Activated CD4-positive, alpha-beta memory T cell treated with anti-CD3 and anti-CD28 coated beads for 36 hours (primary cell): ENCODE measurements at places on chromosomes 5 and 9.

GRCh38 chr9:97419309-97419867 lies 7.5 kb downstream of the TDRD7 start:
- no peak overlapping the region for H3K27ac ChIP-seq
- DNase-seq: no peak
- H3K27me3 ChIP-seq: no peaks in the 10 kb centered on the region
- peaks cover 11% of the 10 kb centered on the region for H3K36me3 ChIP-seq

- H3K4me3 ChIP-seq: no peak overlapping the region
- H3K4me1 ChIP-seq: no peaks in the 10 kb centered on the region
- H3K27ac ChIP-seq: no peak overlapping the region
Measured at GRCh38 chr9:93365427-93366118, 85.9 kb upstream of the FAM120A start.

- H3K4me3 ChIP-seq: no peak overlapping the region
- H3K27ac ChIP-seq: no peak overlapping the region
- peaks cover 23% of the 10 kb centered on the region for H3K4me1 ChIP-seq
- no peaks in the 10 kb centered on the region for H3K36me3 ChIP-seq
Measured at GRCh38 chr5:133393776-133394476, 218.4 kb downstream of the FSTL4 start.

DNA sequence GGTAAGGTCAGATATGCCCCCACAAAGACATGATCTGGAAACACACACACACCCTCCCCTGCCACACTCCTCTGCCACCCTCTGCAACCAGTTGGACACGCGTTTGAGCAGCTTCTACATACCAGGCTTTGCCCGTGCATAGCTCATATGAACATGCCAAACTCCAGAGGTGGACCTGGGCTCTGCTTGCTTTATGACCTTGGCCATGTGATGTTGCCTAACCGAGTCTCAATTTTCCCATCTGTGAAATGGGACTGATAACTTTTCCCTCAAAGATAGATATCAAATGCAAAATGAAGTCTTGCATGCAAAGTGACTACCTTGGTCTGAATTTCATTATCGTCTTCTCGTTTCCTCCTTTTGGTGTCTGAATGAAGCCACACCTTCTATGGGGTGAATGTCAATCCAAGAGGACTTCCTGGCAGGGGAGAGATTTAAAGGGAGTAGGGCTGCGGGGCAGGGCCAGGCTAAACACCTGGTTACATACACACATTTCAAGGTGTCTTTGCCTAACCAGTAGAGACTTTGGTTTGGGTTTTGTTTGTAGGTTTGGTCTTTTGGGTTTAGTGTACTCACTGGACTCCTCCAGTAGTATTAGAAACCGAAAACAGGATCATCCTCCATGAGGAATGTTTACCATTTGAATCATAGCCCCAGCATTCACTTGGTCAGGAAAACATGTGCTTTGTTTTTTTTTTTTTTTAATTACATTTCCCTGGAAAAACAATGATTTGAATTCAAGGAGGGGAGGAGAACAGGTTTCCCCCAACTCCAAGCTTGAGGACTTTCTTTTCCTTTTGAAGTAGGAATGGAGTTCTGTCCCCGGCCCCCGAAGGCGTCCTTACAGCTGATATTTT lies 63.2 kb downstream of the COL27A1 start:
- no peak overlapping the region for H3K27ac ChIP-seq
- no peak for DNase-seq
- H3K4me1 ChIP-seq: no peaks in the 10 kb centered on the region
- H3K36me3 ChIP-seq: no peaks in the 10 kb centered on the region
- H3K27me3 ChIP-seq: no peaks in the 10 kb centered on the region

DNA sequence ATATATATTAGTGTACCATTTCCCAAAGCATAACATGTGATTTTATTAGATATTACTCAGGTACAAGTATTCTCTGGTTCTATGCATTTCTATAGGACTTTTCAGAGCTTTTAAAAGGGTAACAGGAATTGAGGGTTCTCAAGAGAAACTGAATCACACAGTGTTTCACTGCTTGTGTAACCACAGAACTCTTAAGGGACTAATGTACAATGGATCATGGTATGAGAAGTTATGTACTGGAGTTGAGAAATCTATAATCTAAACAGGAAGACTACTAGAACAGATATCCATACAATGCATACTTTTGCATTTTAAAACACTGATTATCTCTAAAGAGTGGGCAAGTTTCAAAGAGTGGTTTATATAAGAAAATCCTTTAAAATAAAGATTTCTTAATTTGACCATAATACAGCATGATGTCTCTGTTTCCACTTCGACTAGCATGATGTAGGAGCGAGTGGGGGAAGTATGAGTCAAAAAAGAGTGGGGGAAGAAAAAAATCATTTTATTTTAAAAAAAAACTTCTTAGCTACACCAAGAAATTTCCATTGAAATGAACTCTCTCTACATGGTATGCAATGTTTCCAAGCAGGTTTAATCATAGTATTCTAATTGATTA lies 183.5 kb downstream of the RFX3 start:
- H3K4me1 ChIP-seq: peaks cover 26% of the 10 kb centered on the region
- no peaks in the 10 kb centered on the region for H3K27me3 ChIP-seq
- H3K4me3 ChIP-seq: no peak overlapping the region
- DNase-seq: no peak
